ENCODE measurements at places on chromosomes 12 and 14.

GRCh38 chr12:82461836-82462235 is 103.5 kb downstream of the METTL25 start:
- DNase-seq: no peak

DNA sequence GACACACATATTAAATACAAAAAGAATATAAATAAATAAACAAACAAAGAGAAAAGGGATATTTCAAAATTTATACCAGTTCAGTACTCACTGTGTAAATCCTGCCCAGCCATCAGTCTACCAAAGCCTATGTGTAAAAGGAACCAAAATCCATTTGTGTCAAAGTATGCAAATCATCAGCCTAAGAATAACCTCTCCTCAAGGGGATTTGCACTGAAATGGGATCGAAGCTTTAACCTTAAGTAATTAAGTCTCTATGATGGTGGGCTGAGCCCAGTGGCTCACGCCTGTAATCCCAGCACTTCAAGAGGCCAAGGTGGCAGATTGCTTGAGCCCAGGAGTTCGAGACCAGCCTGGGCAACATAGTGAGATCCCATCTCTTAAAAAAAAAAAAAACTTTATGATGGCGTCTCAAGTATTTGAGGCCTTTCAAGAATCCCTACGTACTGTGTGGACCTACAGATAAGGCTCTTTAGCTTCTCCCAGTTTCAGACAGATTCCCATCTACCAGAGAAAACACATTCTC is 57.8 kb upstream of the METAP2 start:
- no peak for DNase-seq

- peak; percentile 51 for DNase-seq
Measured at GRCh38 chr14:89672636-89673511, 255.8 kb upstream of the FOXN3 start.

GRCh38 chr12:88339254-88339949 is 197.3 kb downstream of the TMTC3 start:
- no peak for DNase-seq

DNA sequence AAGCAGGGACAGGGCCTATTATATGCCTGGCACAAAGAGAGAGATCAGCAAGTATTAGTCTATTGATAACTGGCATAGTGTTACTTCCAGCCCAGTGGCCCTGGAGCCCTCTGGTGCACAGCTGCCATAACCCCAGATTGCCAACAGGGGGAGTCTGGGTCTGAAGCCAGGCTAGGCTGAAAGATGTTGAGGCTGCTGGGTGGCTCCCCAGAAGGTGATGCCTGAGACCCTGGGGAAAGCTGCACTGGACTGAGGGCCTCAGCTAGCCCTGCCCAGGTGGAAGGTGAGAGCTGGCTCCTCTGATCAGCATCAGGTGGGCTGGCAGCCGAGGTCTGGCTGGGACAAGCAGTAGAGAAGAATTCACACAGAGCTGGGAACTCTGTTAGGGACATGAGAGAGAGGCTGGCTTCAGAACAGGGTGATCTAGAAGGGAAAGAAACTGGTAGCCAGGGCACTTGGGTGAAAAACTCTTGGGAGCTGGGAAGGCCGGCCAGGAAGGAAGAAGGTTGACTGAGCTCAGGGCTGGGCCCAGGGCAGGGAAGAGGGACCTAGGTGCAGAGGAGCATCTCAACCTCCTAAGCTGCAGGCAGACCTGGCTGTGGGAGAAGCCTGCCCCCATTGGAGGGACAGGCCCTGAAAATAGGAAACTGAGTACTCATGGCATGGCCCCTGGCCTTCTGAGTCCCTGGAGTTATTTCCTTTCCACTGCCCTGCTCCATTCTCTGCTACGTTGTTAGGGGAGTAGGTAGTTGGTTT is 3.9 kb downstream of the GZMH start:
- peak; percentile 24 for DNase-seq

GRCh38 chr14:56709201-56709600 is 101.1 kb downstream of the OTX2 start:
- DNase-seq: no peak

- DNase-seq: no peak
Measured at GRCh38 chr12:49533331-49533730, 5.5 kb upstream of the KCNH3 start.

DNA sequence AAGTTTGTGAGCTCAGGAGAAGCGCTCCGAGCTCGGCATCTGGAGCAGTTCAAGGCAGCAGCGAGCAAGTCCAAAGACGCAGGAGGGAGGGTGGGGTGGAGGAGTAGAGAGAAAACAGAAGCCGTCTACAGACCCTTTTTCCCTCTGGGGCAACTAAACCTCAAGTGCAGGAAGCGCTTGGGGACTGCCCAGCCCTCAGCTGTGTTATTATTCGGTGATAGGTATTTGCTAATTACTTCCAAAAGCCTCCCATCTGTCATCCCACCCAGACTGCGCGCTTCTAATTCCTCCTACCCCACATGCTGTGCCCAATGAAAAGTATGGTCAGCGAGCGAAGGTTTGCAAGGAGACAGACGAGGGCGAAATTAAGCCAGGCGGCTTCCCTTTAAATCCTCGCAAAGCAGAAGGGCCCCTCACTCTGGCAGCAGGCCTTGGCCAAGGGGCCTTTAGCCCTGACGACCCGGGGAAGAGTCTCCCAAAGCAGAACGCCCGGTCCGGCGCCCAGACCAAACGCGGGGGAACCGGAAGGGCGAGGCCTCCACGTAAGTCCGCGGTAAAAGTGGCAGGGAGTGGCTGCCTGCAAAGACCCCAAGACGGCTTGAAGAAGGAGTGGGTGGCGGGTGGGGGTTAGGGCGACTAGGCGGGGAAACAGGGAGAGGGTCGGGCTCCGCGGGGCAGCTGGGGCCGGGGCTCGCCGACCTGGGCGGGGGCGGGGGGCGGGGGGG is 507 bp upstream of the CD9 start:
- peak; percentile 55 for DNase-seq

- no peak for DNase-seq
Measured at GRCh38 chr14:55347748-55348147, 63.9 kb downstream of the ATG14 start.

DNA sequence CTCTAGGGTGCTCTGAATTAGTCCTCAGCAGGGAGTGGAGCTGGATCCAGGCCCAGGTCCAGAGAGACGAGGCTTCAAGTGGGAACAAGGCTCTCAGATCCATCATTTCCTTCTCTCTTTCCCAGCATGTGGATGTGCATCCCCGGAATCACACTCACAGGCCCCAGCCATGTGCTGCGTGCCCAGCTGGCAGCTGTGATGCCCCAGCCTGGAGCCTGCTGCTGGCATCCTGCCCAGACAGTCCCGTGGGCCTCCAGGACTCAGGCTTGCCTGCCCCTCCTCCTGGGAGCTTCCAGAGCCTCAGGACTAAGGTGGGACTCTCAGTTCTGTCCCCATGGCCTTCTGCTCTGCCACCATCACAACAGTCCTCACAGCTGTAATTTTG is 6.2 kb upstream of the KRT84 start:
- DNase-seq: peak; percentile 54

DNA sequence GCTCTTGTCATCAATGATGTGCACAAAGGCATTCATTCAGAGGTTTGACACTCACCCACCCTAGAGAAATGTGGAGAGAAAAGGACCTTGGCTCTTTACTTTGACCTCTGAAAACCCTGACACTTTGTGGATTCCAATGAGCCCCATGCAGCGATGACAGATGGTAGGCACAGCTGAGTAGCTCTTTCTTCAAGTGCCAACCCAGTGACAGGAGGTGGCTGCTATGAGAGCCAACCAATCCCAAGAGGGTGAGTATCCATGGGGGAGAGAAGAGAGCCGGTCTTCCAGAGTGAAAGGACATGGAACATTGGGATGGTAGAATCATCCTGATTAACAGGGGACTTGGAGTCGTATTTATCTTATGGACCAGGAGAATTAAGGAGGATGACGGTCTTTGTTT is 17.8 kb downstream of the SLC8A3 start:
- no peak for DNase-seq

GRCh38 chr14:100738704-100739131 is 12.0 kb downstream of the DLK1 start:
- DNase-seq: no peak

GRCh38 chr12:12156828-12157227 is 86.1 kb downstream of the BCL2L14 start:
- no peak for DNase-seq

- no peak for DNase-seq
Measured at GRCh38 chr12:42360747-42361403, 34.9 kb downstream of the PPHLN1 start.

- no peak for DNase-seq
Measured at GRCh38 chr12:19434538-19434937, 4.8 kb upstream of the AEBP2 start.

DNA sequence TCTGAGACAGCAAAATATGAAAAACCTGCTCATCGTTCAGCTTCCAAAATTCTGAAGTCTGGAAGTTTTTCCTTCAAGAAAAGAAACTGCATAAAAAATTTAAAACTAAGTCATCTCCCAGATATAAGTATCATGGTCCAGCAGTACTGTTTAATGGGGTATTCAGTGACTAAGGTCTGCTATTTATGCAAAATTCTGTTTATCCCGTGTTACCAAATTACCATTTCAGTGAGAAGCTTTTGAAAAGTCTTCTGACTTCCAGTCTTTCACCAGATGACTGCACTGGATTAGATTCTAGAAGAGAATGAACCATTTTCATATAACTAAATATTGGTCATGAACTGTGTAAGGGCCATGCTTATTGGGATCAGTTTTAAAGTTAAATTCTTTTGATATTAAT is 67.9 kb downstream of the TMEM260 start:
- no peak for DNase-seq

- DNase-seq: no peak
Measured at GRCh38 chr12:19885093-19885812, 446.0 kb downstream of the AEBP2 start.

- no peak for DNase-seq
Measured at GRCh38 chr14:47678157-47678556, 2.8 kb upstream of the MDGA2 start.

DNA sequence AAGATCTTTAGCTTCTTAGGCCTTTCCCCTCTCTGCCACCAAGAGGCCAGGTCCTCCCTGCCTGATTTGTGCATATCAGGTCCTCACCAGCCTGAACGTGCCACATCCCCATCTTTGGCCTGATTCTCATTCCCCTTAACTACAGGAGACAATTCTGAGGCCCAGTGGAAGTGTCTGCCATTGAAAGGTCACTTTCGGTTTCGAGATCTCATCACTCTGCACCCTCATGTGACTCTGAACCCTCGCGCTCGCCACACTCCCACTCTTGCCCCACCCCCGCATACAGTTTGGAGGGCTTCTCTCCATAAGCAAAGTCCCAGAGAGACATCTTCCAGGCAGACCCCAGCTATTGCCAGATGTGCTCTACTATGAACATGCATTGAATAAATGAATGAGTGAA is 189.0 kb downstream of the NTF3 start:
- DNase-seq: no peak

DNA sequence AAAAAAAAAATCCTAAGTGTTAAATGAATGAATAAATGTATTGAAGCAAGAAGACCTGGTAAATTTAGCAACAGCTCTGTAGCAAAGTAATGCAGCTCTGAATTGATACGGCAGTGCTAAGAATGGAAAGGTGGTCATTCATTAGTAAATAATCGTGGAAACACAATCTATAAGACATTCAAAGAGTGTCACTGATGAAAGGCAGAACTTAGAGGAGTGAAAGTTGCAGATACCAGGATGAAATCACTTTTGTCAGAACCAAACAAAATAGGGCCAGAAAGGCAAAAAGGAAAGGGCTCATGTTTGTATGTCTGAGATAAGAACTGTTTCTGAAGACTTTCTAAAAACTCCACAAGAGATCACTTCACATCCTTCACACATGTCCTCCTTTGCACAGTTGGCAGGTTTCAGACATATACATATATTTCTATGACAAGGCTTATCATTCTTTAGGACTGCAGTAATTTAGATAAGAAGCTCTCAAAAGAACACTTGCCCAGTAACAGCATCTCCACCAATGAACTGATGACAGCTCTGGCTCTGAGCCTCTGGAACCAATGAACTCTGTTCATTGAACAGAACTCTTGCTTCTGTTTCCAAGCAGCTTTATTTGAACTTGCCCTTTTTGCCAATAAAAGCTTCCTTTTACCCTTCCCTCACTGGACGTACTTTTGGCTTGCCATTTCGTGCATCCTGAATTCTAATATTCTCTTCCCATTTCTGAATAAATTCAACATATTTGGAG is 4.2 kb upstream of the LRR1 start:
- DNase-seq: peak; percentile 73

DNA sequence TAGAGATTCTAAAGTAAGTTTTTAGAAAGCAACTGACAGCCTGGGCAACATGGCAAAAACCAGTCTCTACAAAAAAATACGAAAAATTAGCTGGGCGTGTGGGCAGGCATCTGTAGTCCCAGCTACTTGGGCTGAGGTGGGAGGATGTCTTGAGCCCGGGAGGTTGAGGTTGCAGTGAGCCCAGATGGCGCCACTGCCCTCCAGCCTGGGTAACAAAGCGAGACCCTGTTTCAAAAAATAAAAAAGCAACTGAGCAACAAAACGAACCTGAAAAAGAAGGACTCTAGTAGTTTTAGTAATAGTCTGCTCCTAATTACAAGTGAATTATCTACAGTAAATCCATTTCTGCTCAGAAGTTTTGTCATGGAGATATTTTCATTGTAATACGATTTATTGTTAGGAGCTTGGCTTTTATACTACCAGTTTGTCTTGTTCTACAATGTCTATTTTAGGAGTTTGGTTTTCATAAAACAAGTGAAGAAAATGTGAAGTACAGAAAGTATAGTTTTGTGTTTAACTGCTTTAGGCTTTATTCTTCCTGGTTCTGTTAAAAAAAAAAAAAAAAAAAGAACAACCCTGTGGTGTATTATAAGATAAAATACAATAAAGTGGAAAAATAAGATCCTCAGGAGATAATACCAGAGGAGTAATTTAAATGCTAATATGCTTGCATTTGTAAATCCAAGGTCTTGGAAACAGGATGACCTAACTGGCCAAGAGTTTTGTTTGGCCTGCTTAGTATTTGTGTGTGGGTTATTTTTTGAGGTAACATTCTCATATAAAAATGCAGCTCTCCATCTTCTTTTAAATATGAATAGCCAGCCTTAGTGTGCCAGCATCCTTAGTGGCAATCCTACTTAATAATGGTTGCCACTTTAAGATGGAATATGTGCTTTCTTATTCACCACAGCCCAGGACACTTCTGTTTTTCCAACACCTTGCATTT is 2.8 kb downstream of the TMX1 start:
- no peak for DNase-seq

GRCh38 chr12:100612606-100613005 is 39.1 kb downstream of the GAS2L3 start:
- no peak for DNase-seq

- DNase-seq: no peak
Measured at GRCh38 chr14:77039285-77040058, 11.0 kb upstream of the IRF2BPL start.

DNA sequence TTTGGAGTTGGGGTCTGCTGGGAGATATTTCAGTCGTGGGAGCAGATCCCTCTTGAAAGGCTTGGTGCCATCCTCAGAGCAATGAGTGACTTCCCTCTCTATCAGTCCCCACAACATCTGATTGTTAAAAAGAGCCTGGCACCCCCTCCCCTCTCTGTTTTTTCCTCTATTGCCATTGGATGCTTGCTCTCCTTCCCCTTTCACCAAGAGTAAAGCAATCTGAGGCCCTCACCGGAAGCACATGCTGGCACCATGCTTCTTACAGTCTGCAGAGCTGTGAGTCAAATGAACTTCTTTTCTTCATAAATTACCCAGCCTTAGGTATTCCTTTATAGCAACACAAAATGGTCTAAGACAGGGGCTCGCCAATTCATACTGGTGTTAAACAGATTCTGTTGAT is 99.1 kb upstream of the CCND2 start:
- DNase-seq: no peak
